ENCODE measurements at places on chromosomes 2 and 18. TPM values are rescaled to one million over a fixed set of nuclear protein-coding genes. Genes with fewer than 3 reads are reported as not detected.

ZNF892 gene
- 0.17 TPM for total RNA-seq

CHAC2 gene
- total RNA-seq = 14.6 TPM

ALLC gene
- total RNA-seq = 0.06 TPM

ACMSD gene
- total RNA-seq = not detected

TFCP2L1 gene
- 4.9 TPM for total RNA-seq

CHRNG gene
- total RNA-seq = not detected

LYPD6 gene
- 0.06 TPM for total RNA-seq

RRM2 gene
- 198 TPM for total RNA-seq

KIAA2012 gene
- not detected for total RNA-seq

LHCGR gene
- not detected for total RNA-seq

IL1B gene
- total RNA-seq = 0.24 TPM

AFTPH gene
- total RNA-seq = 24.0 TPM

TWIST2 gene
- 15.4 TPM for total RNA-seq

SIX3 gene
- total RNA-seq = 0.58 TPM

SOX11 gene
- total RNA-seq = not detected

PRKRA gene
- total RNA-seq = 30.3 TPM

RNU2-63P gene
- total RNA-seq = not detected

CTDP1 gene
- 17.0 TPM for total RNA-seq

CYTIP gene
- total RNA-seq = not detected

UGT1A4 gene
- 0.06 TPM for total RNA-seq

DOK1 gene
- 4.5 TPM for total RNA-seq

TUBA3E gene
- total RNA-seq = 0.14 TPM

ARHGAP15 gene
- not detected for total RNA-seq

CD8B gene
- not detected for total RNA-seq

RAB17 gene
- total RNA-seq = 0.21 TPM

HOXD12 gene
- total RNA-seq = not detected

EMILIN1 gene
- 0.48 TPM for total RNA-seq

ZNF804A gene
- not detected for total RNA-seq

CENPO gene
- total RNA-seq = 51.6 TPM

APLF gene
- total RNA-seq = 0.54 TPM

All from A549 treated with CORT108297 at 1 μM for 4 hours (cell line).